Left ventricle myocardium superior (tissue), 1 donor: ENCODE measurements at places on chromosomes 11 and 22. TPM values are rescaled to one million over a fixed set of nuclear protein-coding genes. Genes with fewer than 3 reads are reported as not detected.

Gene OOSP1
- not detected for total RNA-seq

DNA sequence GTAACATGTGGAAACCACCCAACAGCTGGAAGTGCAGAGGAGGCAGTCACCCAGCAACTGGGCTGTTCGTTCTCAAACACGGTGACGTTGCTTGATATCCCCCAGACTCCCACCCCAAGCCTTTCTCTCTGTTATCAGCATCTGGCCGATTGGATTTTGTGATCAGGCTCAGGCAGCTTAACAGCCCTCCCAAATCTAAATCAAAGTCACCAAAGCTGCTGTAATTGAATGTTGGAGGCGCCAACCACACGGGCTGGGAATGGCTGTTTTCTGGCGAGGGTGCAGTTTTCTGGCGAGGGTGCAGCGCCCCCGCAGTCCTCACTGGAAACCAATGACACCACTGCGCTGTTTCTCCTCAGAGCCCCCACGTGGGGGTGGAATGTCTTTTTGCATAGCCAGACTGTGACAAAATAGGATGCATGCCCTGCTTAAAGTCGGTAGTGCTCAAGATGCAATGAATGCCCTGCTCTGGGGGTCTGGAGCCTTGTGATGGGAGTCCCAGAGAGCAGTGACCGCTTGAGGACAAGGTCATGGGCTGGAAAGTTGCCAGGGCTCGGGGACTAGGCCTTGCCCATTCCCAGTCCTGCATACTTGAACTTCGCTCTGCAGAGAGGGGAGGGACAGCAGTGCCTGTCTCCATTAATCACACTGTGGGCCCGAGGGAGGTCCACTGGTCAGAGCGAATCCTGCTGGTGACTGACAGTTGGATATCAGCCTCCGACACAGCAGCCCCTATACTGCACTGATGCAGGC, 105.3 kb downstream of the MORC2 start:
- DNase-seq, result no peak

Gene HBG2
- not detected for total RNA-seq

DNA sequence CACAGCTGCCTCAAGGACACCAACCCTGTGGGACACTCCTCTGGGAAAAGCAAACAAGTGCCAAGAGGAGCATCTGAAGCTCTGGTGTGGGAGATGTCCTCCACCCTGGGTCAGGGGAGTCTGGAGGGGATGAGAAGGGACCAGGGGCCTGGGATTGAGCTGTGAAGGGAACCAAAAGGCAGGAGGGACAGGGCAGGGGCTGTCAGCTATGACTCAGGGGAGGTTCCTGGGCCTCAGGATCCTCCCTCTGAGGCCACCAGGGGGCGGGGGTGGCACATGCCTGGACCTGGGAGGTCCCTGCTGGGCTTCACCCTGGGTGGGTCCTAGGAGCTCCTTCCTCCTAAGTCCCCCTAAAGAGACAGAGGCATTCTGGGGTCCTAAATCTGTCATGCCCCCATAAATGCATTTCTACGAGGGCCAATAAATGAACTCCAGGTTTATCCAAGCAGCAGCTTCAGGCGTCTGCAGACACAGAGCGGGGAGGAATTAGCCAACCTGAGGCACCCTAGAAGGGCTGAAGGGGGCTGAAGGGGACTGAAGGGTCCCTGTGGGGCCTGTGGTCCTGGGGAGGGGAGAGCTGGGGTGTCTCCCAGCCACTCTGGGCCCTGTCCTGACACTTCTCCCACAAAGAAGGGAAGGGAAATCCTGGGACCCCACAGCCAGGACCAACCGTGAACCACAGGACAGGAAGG, 31.9 kb upstream of the IGLL5 start:
- peak; percentile 42 for DNase-seq

GRCh38 chr11:122882857-122883645, 492 bp downstream of the JHY start:
- DNase-seq, result peak; percentile 71

- no peak for DNase-seq
These were observed 217.3 kb upstream of the MTNR1B start for GRCh38 chr11:92752122-92752521.

- no peak for DNase-seq
These were observed 81.6 kb downstream of the PDHX start for GRCh38 chr11:34997952-34998528.

GRCh38 chr11:63635762-63636465, 21.7 kb upstream of the PLAAT3 start:
- DNase-seq, result peak; percentile 47

DNA sequence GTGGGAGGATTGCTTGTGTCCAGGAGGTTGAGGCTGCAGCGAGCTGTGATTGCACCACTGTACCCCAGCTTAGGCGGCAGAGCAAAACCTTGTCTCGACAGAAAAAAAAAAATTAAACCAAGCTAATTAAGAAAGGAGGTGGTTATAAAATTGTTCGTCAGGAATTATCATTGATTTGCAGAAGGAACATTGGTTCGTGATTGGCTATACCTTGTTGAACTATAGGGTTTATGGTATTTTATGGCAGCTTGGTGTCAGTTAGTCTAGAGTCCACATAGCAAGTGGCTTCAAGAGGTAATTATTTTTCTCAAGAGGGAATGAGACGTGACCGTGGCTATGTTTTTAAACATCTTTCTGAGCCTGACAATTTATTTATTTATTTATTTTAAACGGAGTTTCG, 11.5 kb upstream of the TMEM216 start:
- DNase-seq, result no peak

Gene TUBA8
- 298 TPM for total RNA-seq
